Stimulated activated CD4-positive, alpha-beta T cell treated with anti-CD3 and anti-CD28 coated beads, Interleukin-1b, Interleukin-23, amount 100 ng/mL, for 1 hour (primary cell): ENCODE measurements at places on chromosomes 3 and 15.

DNA sequence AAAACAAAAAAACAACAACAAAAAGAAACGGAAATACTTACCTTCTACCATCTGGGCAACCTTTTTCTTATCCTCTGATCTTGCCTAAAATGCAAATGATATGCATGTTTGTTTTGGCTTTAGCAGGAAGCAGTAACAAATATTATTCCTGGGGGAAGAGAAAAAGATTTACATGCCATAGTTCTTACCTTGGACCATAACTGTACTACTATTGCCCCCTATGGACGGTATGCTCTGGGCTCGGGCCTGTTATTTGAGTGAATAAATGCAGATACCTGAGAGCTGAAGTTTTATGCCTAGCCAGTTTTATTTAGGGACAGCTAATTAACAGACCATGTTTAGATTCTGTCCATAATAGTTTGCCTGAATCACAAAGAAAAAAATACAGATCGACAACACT is 12.6 kb upstream of the STARD5 start:
- DNase-seq = no peak

GRCh38 chr3:51591231-51591630 is 52.7 kb downstream of the RAD54L2 start:
- no peak for DNase-seq

DNA sequence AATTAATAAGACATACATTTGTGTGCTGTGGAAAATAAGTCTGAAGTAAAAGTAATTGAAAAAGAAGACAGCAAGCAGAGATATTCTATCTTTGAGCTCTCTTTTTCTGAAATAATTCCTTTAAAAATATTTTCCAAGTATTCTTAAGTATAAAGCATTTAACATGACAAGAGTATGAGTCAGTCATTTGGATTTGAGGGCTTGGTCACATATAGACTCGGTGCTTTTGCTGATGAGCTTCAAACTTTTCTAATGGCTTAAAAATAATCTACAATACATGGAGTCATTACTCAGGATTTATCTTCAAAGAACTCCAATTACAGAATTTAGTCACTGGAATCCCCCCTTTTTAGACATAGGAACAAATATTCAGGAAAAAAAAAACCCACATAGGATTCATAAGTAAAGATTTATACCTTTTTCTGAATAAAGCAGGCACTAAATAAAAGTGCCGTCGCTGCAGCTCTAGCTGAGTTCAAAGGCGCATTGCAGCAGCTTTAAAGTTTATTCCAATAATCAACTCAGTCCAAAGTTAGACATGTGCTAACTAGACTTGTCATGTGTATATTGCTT is 147.5 kb downstream of the CTNNB1 start:
- no peak for DNase-seq

DNA sequence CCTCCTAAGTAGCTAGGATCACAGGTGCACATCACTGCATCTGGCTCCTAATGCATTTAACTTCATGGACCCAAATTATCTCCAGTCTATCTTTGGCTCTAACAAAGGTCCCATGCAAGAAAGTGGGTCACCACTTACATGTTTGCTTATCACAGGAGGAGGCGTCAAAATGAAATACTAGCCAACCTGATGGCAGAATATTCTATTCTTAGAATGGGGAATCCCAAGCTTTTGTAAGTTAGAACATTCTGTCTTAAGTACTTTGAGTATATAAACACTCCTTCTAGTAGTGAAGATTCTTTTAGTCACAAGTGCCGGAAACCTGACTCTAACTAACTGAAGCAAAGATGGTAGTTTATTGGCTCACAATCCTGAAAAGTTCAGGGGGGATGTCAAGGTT is 72.0 kb upstream of the ADAMTS9 start:
- DNase-seq = no peak

DNA sequence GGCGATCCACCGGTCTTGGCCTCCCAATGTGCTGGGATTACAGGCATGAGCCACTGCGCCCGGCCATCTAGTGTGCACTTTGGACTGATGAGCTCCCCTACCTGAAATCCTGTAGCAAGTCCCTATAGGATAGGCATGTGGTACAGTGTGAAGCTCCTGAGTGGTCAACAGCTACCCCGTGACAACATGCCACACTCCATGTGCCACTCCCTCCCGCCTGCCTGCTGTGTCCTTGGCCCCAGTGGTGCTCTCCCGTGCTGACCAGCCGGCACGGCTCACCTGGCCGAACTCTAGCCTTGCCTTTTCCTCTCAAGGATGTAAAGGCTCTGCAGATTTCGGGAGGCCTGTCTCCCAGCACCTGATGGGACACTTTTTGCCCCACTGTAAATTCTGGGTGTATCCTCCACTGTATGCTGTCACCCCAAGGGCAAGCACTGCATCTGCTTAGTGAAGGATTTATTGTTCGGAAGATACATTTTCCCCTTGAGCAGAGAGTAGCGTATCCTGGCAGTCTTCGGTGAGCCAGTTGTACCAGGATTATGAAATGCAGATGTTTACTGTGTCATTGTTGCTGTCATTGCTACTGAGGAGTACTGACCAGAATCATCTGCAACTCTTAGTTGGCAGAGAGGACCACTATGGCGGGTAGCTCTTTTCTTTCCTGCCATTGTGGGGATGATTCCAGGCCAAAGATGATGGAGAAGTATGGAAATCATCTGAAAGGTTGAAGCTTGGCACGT is 64.7 kb downstream of the IGF1R start:
- no peak for DNase-seq

DNA sequence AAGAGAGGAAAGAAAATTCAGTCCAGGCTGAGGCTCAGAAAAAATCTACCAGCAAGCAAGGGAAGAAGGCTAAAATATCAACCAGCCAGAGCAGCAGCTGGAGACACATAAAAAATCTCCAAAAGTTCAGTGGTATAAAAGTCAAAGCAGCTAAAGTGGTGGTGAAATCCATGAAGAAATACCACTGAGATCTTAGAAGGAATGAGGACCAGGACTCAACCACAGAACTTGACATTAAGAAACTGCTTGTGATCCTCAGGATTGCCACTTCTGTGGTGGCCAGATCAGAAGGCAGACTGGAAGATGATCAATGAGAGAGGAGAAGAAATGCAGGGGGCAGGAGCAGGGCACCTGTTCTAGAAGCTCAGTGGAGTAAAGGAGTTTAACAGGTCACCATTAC is 22.5 kb downstream of the CNTN3 start:
- DNase-seq = no peak

- no peak for DNase-seq
Measured at GRCh38 chr15:50698101-50698500, 11.5 kb upstream of the TRPM7 start.

GRCh38 chr3:133096900-133097613 is 58.9 kb downstream of the TMEM108 start:
- DNase-seq = no peak

DNA sequence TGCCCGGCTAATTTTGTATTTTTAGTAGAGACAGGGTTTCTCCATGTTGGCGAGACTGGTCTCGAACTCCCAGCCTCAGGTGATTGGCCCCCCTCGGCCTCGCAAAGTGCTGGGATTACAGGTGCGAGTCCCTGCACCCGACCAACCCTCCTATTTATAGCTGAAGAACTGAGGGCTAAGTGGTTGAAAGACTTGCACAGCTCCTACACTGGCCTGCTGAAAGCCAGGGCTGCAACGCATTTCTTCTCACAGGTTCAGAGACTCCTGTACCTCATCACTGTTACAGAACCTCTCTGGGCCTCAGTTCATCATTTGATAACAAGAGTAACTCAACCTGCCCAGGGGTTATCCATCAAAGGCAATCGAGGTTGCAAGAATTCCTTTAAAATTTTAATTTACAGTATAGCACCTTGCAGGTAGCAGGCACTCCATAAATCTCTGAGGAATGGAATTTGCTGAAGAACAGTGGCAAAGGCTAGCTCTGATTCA is 626.5 kb upstream of the TBL1XR1 start:
- DNase-seq = no peak

DNA sequence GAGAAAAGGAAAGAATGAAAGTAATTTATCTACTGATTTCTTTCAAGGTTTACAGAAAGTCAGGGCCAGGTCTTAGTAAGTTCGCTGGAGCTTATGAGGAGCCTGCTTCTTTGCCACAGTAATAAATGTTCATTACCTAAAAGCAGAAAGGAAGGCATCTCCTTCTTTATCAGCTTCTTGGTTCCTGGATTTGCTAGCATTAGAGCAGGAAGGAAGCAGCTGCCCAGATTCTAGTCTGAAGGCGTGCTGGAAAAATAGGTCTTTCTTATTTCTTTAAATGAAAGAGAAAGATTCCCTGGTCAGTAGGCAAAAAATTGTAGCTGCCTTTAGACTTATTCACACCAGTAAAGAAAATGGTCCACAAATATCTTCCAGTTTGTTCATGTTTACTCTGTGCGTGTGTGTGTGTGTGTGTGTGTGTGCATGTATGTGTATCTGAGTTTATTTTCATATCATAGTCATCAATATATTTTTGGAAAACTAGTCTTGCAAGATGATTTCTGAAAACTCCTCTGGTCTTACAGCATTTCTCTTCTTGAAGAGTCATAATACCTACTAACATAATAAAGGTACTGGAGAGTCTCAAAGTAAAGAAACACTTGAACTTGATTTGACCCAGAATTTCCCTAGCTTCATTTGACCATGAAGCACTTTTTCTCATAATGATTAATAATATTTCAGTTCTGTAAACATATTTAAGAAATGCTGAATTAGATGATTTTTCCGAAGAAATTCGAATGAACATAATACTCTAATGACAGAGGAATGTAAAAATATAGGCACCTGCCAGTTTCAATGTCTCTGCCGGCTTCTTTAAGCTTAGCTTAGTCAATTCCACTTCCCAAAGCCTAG is 255.3 kb upstream of the ZPLD1 start:
- no peak for DNase-seq

GRCh38 chr3:71127052-71127831 is 456.3 kb downstream of the FOXP1 start:
- DNase-seq = peak; percentile 12

DNA sequence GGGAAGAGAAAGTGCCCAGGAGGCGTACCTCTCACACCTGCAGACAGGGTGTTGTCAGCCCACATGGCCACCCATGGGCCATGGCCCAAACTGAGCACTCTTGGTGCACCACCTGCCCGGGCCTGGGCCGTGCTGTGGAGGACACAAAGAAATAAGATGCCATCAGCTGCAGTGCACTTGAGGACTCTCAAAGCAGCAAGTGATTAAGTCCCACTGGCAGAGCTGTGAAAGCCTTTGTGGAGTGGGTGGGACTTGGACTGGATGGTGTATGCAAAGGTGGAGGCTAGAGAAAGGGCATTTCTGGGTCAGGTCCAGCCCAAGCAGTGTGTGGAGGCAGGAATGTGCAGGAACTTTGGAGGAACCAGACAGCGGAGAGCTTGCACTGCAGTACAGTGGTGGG is 122.3 kb downstream of the MEGF11 start:
- no peak for DNase-seq

GRCh38 chr3:105823149-105823867 is 45.5 kb downstream of the CBLB start:
- DNase-seq = no peak

DNA sequence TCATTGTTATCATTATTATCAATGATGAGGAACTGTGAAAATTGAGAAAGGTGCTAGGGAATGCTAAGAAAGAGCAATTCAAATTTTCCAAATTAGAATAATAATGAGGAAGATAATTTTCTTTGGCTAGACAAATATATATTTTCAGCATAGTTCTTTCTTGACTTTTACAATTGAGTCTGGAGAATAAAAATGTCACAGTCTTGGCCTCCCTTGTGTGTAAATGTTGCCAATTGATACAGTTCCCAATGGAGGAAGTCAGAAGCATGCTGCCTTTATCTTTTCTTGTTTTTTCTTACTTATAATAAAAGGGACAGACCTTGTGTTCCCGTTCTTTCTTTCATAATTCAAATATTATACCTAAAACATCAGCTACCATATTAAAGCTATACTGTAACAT is 774.4 kb downstream of the SI start:
- no peak for DNase-seq

GRCh38 chr3:193677734-193678133 is 84.7 kb downstream of the OPA1 start:
- no peak for DNase-seq

GRCh38 chr3:191330530-191331048 is 263 bp upstream of the UTS2B start:
- DNase-seq = no peak

- DNase-seq = no peak
Measured at GRCh38 chr3:29293421-29293820, 12.6 kb downstream of the RBMS3 start.

DNA sequence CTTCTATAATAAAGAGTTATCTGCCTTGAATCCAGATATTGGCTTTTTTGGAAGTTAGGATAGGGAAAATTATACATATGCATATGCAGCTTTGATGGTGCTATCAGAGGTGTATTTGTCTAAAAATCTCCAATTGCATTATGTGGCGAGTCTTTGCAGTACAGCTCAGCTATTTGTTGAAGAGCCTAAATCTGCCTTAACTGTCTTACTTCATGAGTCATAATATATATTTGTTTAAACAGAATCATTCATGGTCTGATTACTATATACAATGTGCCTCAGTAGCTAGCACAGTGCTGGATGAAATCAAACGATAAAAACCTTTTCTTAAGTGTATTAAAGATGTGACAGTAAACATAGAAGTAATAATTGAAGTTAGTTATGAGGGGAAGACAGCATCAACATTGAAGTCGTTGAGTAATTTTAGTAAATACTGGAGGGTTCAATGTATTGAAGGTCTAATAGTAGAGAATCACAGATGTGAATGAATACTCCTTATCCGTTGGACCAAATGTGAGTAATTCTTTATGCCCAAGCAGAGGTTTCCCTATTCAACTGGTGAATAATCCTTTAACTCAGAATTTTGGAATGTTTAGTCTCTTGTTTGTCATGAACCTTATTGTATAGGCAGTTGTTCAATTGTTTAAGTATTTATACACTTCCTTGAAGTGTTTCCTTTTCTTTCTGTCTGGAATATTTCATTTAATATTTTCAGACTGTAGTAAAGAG is 74.8 kb upstream of the NAALADL2 start:
- DNase-seq = no peak

- DNase-seq = no peak
Measured at GRCh38 chr3:40490916-40491315, 14.0 kb downstream of the ZNF619 start.

DNA sequence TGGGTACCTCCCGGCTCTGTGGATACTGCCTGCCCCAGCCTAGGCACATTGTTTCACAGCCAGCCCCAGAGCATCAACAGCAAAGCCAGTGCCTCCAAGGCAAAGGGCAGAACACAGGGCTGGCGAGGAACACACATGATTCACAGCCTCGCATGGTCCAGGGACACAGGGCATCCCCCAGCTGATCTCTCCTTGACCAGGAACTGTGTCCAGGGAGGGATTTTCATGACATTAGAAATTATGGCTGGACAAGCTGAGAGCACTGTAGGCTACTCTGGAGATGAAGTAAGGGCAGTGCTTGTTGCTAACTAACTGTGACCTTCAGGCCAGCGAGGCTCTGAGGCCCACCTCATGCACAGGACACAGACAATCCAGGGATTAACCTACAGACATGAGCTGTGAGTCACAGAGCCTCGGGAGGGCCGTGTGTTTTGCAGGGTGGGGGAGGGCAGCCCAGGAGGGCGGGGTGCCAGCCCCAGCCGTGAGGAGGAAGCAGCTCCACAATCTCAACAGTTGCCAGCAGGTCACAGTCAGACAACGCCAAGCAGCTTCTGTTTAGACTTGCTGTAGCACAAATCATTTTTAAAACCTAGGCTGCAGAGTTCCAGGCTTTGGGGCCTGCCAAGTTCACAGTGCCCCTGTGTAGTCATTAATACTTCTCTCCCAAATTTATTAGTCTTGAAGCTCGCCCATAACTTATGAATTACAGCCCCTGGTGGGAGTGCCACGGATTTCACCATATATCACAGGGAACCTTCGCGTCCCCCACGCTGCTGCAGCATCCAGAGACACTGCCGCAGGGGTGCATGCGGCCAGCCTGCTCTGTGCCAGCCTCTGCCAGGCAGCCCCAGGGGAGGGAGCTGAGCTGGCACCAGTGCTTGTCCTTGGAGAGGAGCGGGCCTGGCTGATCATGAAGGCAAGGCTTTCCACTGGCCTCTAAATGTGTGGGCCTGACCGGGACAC is 114.7 kb downstream of the ETFA start:
- DNase-seq = no peak
